ENCODE measurements at places on chromosomes 3 and 15. TPM values are rescaled to one million over a fixed set of nuclear protein-coding genes. Genes with fewer than 3 reads are reported as not detected.

CTXN2 gene
- not detected for total RNA-seq

ATP13A5 gene
- not detected for total RNA-seq

CRYBG3 gene
- total RNA-seq = 19.8 TPM

RYR3 gene
- 0.77 TPM for total RNA-seq

CPA3 gene
- 0.49 TPM for total RNA-seq

TGM4 gene
- not detected for total RNA-seq

ABCF3 gene
- total RNA-seq = 69.8 TPM

NECTIN3 gene
- total RNA-seq = 8.9 TPM

PATL2 gene
- total RNA-seq = 17.0 TPM

RTP1 gene
- not detected for total RNA-seq

AP3B2 gene
- total RNA-seq = not detected

Measured in spleen (tissue), 13 donors.